Stimulated activated CD8-positive, alpha-beta memory T cell treated with anti-CD3 and anti-CD28 coated beads, Interleukin-2, amount 100 ng/mL, for 48 hours (primary cell): ENCODE measurements at places on chromosomes 5 and 9.

GRCh38 chr5:34688015-34688810 is 32.1 kb downstream of the RAI14 start:
- DNase-seq = no peak

DNA sequence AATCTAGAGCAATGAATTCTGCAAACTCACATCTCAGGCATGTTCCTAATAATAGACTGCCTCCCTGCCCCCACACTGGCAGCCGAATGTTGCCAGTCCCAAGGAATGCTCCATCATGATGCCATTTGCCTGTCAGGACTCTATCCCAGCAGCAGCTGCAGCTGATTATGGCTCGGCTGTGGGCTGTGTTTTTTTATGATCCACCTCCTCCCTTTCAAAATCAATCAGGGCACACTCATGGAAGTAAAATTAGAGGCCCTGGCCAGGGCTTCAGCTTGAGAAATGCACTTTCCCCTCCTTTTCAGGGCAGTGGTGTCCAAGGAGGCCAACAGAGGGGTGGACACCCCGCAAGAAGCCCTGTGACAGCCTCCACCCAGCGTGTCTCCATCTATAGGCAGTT is 176.7 kb upstream of the S1PR3 start:
- DNase-seq = no peak

DNA sequence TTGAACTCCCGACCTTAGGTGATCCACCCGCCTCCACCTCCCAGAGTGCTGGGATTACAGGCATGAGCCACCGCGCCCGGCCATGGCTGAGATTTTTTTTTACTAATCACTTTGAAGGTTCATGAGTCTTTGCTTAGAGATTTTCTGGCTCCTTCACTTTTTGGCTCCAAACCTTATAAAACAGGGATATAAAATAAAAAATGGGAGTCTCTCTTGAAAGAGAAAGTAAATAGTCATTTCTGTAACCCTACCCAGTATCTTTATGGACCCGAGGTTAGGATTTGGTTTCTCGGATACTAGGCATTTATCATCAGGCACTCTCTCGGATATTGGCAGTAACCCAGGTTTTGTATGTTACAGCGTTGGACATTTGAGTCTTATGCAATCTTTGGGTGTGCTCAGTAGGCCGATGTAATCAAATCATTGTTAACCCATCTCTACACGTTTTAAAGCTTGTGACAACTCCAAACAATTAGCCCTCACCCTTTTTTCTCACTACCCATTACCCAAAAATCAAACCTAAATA is 25.3 kb downstream of the STXBP1 start:
- DNase-seq = no peak

DNA sequence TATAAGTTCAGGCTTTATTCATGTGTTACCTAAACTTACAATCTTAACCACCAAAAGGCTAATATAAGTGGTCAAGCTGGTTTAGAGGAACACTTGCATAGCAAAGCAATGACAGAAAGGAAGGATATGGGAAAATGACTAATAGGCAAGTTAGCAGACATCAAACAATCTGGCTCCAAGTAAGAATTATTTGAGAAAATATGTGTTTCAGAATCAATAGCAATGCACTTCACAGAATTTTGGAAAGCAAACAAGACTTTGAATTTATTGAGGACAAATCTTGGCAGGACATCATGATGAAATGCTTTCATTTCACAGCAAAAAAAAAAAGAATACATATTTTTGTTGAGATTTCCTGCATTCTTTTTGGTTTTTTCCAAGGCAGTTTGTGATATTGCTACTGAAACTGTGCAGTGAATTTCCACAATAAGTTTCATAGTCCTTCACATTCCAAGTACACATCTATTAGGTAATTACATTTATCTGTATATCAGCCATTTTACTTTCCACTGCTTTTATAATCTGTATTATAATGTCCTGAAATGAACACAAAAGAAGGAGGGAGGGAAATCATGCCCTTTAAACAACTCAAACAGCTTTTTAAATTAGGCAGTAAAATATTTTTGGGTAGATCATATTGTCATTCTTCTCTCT is 417.9 kb downstream of the NR2F1-AS1 start:
- no peak for DNase-seq

DNA sequence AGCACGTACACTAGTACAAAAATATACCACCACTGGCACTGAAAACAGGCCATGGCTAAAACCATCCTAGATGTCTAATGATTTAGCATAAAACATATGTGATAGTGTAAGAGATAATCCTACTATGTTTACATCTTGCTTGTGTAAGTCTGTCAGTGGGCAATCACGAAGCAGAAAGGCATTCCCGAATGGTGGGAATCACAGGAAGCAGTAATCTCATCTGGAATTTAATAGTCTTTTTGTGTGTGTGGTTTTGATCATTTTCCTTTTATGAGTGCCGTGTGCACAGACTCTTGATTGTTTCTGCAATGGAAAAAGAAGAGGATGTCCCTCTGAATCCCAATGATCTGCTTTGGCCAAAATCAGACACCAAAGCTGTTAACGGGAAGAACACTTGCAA is 200.5 kb downstream of the EBF1 start:
- no peak for DNase-seq
